SIG-M5 (cell line): ENCODE measurements at places on chromosomes 2 and 18.
A peak's percentile ranks its signal among the peaks of the same experiment; 100 is the strongest.

DNA sequence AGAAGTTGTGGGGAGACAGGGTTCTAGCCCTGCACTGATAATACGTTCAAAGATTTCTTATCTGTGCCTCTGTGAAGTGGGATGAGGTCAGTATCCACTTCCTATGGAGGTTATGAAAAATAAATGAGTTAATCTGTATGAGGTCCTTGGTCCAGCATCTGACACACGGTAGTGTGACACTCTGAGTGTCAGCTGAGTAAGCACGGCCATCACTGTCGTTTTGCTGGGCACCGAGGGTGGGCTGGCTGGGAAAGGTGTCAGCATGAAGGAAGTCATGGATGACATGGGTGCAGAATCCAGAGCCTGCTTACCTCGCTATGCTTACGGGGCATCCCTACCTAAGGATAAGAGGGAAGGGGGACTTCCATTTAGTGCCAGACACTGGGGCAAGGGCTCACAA lies 150.3 kb downstream of the INHBB start:
- DNase-seq, result no peak

DNA sequence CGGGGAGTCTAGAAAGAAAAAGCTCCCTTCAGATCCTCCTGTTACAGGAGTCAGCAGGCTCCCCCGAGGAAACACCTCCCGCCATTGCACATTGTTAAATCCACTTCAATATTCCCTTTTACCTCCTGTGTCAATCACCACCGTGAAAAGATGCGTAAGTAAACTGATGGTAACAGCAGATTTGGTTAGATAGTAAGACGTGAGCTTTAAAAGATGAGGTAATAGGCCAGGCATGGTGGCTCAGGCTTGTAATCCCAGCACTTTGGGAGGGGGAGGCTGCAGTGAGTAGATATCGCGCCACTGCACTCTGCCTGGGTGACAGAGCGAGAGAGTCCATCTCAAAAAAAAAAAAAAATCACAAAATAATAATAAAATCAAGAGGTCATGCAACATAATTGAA lies 15.2 kb upstream of the NCL start:
- DNase-seq, result no peak

DNA sequence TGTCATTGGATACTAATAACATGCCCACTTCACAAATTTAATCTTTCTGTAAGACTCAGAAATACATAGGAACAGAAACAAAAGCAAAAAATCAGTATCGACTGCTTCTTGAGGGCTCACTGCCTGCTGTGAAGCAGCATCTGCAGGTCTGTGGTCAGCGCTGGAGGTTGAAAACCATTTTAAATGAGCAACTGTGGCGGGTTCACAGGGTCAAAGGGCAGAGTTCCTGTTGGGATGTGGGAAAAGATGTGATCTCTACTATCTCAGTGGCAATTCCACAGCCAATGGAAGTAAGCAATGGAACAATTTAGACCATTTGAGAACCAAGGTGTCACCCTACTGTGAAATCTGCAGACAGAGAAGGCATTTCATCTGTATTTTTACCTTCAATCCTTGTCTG lies 468.3 kb downstream of the PARD3B start:
- no peak for DNase-seq

- no peak for DNase-seq
Measured at GRCh38 chr2:25161055-25161781, 7.2 kb downstream of the POMC start.

DNA sequence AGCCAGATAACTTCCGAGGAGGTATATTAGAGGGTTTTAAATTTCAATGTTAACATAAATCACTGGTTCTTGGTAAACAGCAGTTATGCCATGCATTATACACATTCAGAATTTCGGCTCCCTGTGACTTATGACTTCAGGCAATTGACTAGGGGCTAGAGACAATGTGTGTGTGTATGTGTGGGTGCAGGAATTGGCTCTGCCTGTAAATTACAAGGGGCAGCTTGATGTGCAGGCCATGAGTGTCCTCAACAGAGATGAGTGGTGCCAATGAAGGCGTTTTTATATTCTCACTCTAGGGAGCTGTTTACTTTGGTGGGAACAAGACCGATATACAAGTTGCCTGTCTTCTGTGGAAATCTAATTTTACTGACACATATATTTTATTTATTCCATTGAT lies 161.6 kb downstream of the CSRNP3 start:
- DNase-seq, result no peak

DNA sequence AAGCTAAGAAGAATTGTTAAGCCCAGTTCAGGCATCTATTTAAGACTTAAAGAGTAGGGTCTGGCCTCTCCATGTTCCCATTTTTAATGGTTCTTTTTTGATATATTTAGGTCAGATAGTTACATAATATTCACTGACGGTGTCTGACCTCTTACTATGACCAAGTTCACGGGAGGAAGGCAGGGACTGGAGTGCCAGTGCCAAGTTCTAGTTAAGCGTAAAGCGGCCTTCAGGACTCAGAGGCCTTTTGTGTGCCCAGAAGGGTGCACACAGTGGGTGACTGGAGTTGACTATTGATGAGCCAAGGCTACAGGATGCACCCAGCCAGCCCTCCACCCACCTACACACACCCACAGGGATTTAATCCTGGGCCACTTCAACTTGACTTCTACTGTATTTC lies 290.9 kb downstream of the PIEZO2 start:
- no peak for DNase-seq

DNA sequence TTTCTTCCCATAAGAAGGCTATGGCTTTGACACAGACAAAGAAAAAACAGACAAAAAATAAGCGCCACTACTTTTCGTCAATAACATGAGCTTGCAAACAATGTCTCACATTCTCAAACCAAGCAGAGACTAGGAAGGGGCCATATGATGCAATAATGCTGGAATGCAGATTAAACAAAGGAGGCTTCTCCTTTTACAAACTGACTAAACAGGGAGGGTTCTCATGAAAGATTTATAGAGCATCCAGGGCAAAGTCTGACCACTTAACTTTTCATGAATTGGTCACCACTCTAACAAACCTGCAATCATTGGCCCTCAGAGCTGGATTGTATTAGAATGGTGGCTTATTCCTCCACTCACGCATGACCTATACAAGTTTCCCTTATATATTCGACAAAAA lies 663.3 kb upstream of the CHAC2 start:
- no peak for DNase-seq

GRCh38 chr2:130814931-130815680 lies 21.6 kb upstream of the ARHGEF4 start:
- DNase-seq, result no peak

- peak; percentile 34 for DNase-seq
Measured at GRCh38 chr2:43225788-43226557, 433 bp downstream of the ZFP36L2 start.

DNA sequence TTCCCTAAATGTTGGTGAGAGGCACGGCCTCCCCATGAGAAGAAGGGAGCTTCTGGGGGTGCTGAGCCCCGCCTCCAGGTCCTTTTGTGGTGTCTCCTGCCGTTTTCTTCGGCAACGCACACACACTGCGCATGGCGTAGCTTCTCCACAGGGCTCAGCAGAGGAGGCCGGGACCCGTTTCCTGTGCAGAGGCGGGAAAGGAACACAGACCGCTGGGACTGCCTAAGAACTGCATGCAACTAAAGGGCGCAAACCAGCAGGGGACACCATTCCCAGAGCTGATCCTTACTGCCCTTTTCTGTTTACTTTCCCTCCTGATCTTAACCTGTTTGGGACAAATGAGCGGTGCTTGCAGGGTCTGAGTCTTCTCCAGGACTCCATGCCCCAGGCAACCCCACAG lies 90.3 kb upstream of the CAPN13 start:
- no peak for DNase-seq

DNA sequence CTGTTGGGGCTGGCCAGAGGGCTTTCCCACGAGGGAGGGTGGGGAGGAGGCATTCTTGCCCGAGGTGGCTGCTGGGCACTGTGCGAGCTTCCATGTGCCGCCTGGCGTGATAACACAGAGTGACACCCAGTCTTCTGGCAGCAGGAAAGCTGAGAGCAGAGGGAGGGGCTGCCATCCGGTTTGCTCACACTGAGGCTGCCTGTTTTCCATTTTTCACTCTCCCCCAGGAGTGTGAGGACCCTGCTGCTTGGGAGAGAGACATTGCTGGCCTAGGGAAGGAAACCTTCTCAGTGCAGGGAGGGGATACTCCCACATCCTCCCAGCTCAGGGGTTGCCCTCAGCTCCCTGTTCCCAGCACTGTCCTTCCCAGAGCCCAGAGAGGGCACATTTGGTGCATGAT lies 73.1 kb downstream of the INHBB start:
- DNase-seq, result no peak

- no peak for DNase-seq
Measured at GRCh38 chr18:13393338-13393737, 174.8 kb downstream of the LDLRAD4 start.

DNA sequence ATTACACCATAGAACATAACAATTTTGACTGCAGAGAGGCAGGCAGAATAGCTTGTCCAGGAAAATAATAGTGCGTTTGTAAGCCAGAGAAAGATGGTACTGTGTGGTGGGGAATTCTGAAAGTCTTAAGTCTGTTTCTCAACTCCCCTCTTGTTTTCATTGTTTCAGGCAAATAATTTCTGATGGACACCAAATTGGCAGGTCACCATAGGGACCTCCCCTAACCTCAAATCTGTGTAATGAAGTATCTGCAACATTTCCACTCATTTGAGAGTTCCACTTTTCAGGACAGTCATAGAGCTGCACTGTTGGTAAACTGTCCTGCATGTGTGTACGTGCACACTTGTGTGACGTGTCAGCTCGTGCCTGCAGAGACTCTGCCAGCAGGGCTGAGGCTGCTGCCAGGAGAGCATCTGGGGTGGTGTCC lies 195.6 kb downstream of the AGAP1 start:
- no peak for DNase-seq

GRCh38 chr2:72859831-72860262 lies 27.4 kb upstream of the SPR start:
- DNase-seq, result no peak

- no peak for DNase-seq
Measured at GRCh38 chr2:215354771-215355695, 43.2 kb downstream of the ATIC start.

- no peak for DNase-seq
Measured at GRCh38 chr2:25331686-25332365, 9.9 kb downstream of the DNMT3A start.

DNA sequence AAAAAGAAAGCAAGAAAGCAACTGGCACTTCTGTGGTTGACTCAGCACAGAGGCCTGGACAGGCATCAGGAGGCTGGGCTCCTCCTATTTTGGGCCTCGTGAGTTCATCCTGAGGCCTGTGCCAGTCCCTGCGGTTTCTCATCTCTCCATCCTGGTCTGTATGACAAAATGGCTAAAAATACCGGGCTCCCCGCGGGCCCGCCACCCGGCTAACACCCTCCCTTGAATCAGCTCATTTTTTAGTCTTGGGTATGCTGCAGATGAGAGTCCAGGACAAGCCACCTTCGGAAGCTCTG lies 62.3 kb upstream of the YWHAQ start:
- no peak for DNase-seq

DNA sequence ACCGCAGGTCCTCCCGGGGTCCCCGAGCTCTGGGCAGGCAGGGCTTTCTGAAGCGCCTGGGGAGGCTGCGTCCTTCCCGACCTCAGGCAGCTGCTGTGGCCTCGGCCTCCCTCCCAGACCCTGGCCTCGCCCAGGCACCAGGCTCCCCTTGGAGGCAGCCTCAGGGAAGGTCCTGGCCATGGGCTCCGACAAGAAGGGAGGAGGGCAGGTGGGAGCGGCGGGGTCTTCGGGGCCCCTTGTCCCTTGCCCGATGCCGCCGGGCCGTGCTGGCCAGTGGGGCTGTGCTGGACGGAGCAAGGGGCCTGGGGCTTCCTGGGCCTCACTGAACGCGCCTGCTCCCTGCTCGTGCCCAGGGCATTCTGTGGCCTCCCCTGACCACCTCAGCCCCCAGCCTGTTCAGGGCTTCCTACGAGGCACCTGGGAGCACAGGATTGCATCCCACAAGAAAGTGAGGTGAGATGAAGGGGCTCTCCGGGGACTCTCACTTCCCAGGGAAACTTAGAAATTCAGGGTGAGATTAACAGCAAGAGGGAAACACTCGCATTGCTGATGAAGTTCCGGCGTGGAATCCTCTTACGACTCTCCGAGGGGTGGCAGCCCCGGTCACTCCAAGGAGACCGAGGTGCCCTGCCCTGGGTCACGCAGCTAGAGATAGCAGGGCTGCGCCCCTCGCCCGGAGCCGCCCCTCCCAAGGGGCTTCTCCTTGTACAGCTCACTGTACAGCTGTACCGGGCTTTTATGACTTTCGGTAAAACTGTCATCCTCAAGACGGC lies 778 bp downstream of the MFSD2B start:
- no peak for DNase-seq

DNA sequence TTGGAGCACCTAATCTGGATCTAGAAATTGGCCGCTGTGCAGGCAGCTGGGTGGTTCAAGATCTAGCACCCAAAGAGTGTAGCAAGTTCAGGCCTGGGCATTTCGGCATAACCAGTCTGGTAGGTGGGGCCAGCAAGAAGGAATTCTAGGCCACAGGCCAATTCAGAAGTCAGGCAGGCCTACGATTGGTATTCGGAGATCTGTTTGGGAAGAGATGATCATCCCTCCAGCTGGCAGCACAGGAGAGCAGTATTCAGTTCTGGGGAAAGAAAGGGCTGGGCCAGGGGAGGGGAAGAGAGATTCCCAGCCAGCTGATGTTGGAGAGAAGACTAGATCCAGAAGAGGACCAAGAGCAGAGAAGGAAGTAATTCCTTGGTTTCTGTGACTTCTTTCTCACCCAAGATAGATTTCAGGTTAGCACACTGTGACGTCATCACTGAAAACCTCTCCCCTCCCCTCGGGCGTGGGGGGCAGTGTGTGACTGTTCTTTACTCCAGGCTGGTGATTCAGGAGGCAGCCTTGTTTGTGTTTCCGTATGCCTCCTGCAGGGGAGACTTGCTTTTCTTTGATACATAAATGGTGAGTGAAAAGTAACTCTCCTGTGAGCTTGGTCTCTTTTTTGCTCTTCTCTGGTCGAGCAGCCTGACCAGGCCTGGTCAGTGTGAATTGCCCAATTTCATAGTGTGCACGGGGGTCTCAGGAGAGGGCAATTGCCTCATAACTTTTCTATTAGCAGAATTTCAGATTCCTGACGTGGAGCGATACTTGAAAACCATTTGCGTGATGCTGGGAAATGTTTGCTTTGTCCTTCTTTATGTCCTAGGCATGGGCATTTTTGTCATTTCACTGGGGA lies 61.1 kb downstream of the MEIS1 start:
- no peak for DNase-seq

GRCh38 chr18:34643989-34644388 lies 66.1 kb upstream of the DTNA start:
- no peak for DNase-seq

DNA sequence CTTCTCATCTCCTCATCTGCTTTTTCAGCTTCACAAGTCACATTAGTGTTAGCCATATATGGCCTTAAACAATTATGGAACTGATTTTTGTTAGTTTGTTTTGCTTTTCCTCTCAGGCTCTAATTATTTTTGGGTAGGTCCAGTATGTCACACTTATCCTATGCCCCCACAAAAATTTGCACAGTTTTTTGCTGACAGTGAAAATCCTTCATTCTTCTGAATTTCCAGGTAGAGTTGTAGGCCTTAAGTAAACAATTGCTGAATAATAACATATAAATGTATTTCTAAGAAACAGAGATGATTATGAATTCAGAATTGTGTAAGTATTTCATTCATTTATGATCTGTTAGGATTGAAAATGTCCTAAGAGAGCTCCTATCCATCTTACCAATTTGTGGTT lies 8.6 kb upstream of the SERPINB10 start:
- no peak for DNase-seq

- DNase-seq, result no peak
Measured at GRCh38 chr2:168427451-168427850, 28.6 kb upstream of the CERS6 start.
